ENCODE measurements at places on chromosomes 5 and 9. TPM values are rescaled to one million over a fixed set of nuclear protein-coding genes. Genes with fewer than 3 reads are reported as not detected.

Gene MAST4
- 30.4 TPM for total RNA-seq

Gene JAK2
- total RNA-seq = 29.9 TPM

Gene DTWD2
- total RNA-seq = 13.1 TPM

Gene PLAC8L1
- total RNA-seq = not detected

Gene LMNB1
- 14.3 TPM for total RNA-seq

Data from gastroesophageal sphincter (tissue), 4 donors.